ENCODE measurements at places on chromosomes 1 and 21.

- DNase-seq = no peak
Observed at GRCh38 chr1:200889571-200889970, 5.1 kb upstream of the INAVA start.

GRCh38 chr1:192805832-192806323 is 3.0 kb upstream of the RGS2 start:
- peak; percentile 24 for DNase-seq

DNA sequence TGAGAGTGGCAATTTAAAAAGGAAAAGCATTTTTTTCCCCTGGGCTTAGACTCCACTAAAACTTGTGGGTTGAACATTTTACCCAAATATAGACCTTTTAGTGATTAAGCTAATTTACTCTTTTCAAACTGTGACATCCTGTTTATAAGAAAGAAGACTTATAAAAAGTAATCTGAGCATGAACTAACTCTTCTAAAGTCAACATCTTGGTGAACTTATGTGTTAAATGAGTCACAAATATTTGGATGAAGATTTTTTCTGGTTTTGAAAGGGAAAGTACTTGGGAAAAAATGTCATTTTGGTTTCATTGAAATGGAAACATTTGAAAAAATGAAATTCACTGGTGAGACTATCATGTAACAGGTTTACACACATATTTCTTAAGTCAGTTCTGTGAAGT is 109.8 kb downstream of the KCNK2 start:
- no peak for DNase-seq

DNA sequence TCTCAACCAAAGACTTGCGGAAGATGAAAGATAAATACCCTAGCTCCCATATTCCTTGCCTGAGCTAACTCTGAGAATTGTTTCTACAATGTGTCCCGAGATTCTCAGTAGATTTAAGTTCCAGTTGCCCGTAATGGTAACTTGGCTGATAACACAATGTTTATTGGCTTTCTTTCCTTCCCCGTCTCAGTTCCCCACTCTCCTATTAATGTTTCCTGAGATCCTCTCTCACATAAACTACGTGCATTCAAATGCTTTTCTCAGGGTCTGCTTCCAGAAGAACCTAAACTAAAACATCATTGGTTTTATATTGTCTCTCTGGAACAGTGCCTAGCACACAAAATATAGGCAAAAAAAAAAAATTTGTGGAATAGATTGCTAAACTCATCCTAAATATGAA is 794.2 kb upstream of the ADGRL2 start:
- no peak for DNase-seq

GRCh38 chr21:35520302-35520701 is 471.2 kb upstream of the RUNX1 start:
- no peak for DNase-seq

GRCh38 chr1:111814642-111815041 is 58.9 kb downstream of the DDX20 start:
- DNase-seq = no peak

DNA sequence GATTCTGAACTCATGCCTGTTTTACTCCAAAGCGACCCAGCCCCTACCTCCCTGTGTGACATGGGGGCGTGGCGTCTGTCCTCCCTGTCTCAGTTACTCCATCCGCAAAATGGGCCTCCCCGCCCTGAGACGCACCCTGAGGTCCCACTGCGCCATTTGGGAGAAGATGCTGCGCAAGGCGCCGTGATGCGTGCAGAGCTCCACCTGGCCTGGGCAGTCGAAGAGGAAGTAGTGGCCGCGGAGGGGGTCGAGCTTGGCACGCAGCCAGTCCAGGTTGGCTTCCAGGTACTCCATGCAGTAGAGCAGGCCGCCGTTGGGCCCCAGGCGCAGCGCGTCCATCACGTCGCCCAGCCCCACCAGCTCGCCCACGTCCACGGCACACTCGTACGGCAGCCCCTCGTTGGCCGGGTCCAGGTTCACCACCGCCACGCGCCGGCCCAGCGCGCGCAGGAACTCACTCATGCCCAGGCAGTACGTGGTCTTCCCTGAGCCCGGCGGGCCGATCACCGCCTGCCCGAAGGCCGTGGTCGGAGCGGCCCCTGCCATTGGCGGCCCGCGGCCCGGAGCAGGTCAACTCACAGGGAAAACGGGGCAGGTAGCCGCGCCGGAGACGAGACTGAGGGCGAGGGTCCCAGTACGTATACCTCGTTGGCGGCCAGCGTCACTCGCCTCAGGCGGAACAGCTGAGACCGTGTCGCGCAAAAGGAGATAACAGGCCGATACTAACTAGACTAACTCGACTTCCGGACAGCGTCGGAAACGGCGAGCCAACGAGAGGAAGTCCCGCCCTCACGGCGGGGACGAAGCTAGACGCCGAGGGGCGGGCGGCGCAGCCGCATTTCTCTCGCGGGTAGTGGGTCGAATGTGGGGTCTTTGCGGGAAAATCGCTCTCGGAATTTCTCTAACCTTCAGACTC is at the start of gene GPN2:
TSS of gene GPN2 (minus strand) at position 733 of the 916 bp plus-strand sequence. CDS start at position 546, 187 bp downstream.
- peak; percentile 26 for DNase-seq

DNA sequence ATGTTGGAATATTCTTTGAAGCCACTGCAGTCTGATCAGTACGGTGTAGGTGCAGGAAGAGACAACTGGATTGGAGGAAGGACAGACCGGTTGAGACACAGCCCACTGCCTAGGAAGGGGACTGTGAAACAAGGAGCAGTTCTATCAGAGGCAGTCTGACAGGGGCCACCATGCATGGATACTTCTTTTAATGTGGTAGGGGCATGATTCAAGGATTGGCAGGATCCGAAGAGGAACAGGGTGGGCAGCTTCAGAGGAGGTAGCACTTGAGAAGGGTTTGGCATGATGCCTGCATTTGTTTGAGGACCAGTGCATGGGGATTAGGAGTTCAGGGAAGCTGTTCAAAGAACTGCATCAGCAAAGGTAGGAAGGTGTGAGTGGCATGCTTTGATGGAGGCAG is 167.9 kb downstream of the DYRK1A start:
- DNase-seq = no peak

- DNase-seq = no peak
Observed at GRCh38 chr1:17356387-17357026, 15.5 kb upstream of the PADI6 start.

DNA sequence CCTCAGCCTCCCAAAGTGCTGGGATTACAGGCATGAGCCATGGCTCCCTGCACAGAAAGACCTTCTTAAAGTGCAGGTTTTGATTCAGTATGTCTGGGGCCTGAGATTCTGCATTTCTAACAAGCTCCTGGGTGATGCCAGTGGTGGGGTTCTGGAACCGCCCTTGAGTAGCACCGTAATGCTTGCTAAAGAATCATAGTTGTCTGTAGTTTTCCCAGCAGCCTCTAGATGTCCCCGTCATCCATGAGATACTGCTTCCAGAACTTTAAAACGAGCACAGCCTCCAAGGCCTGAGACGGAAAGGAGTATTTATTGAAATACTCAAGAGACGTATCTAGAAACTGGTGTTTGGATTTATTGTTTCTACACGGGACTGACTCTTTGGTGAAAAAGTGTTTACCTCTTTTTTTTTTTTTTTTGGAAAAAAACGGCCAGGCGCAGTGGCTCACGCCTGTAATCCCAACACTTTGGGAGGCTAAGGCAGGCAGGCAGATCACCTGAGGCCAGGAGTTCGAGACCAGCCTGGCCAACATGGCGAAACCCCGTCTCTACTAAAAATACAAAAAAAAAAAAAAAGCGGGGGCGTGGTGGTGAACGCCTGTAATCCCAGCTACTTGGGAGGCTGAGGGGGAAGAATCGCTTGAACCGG is 2.6 kb upstream of the TOR3A start:
- peak; percentile 50 for DNase-seq

GRCh38 chr1:24503059-24503751 is 569 bp downstream of the RCAN3 start:
- DNase-seq = no peak

GRCh38 chr1:227907439-227908015 is 40.2 kb downstream of the WNT9A start:
- DNase-seq = no peak

DNA sequence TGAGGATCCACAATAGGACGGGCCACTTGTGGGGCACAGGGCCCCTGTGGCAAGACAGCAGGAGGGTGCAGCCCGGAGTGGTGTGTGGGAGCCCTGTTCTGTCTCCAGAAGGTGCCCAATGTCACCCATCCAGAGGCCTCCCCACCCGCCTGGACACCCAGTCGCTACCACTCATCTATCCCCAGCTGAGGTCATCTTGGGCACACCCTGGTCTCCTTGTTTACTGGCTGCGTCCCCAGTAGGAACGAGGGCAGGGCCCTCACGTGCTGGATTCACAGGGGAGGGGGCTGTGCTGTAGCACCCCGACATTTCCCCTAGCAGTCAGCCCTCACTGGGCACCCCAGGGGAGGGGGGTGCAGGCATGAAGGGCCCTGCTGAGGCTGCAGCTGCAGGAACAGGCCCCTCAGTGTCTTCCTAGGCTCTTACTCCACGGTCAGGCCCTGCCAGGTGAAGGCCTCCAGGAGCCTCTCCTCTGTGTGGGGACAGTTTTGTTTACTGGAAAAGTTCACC is 2.3 kb upstream of the TNNT2 start:
- no peak for DNase-seq

- no peak for DNase-seq
Observed at GRCh38 chr1:163876546-163876945, 554.8 kb downstream of the NUF2 start.

- DNase-seq = no peak
Observed at GRCh38 chr1:78664763-78665162, 15.1 kb downstream of the IFI44 start.

DNA sequence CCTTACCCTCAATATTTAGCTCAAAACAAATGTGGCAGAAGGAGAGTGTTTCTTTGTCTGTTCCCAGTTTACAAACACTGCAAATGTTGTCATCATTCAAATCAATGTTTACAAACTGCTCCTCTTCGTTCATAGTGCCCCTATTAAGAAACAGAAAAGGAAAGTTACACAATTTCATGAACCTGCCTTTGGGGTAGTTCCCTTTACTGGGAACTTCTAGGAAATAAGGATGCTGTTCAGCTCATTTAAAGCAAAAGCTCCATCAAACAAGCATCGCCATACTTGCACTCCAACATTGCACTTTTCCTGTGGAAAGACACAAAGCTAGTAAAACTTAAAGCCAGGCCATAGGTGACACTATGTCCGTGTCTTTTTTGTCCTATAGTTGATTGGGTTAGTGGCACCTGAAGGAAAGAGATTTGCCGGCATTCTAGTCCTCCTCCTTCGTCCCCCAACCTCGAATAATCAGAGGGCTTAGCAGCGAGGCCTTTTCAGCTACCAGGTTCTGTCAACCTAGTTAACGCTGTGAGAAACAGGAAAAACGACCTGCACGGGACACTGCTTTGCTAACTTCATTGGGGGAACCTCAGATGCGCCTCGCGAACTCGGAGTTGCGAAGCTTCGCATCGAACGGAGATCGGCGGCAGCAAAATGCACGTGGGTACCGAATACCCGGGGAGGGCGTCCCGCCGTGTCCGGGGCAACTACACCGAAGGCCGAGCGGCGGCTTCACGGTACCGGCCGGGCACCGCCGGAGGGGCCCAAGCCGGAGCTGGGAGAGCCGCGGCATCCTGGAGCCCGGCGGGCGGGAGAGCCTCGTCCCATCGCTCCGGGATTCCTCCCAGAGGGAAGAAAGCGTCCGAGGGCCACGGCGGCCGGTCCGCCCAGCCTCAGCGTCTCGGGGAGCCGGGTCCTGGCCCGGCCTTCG is 706 bp downstream of the C21orf91 start:
- DNase-seq = no peak

DNA sequence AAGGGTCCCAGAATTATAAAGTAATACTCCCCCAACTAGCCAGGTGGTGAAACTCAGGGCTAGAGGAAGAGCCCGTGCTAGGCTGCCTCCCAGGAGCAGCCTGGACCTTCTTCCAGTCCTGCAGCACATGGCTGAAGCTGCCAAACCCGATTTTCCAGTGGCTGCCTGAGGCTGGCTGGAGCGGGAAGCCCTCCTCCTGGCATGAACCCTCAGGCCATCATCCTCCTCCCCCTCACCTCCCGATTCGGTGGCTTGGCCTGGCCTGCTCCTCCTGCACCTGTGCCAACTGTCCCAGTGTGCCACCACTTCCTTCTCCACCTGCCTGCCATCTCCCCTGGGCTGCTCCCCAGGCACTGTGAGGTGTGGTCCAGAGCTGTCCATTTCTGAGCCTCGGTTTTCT is 3.0 kb upstream of the TSPAN1 start:
- DNase-seq = no peak

GRCh38 chr1:228917755-228918154 is 182.5 kb downstream of the RHOU start:
- no peak for DNase-seq
